ENCODE measurements at places on chromosomes 3 and 15.

DNA sequence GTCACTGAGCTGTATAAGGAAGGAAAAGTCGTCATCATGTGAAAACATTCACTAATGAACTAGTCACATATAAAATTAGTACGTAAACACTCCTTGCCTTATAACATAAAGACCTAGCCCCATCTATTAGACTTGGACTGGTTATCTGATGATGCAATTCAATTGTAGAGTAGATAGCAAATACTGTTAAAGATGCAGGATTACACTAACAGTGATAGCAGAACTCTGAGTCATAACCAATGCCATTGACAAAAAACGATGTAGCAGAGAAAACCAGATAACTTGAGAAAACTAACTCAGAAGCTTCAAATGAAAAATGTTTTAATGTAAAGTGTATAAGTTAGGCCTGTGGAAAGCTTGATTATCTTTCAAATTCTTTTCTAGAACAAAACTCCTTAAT lies 132.2 kb downstream of the WDR72 start:
- no peak for DNase-seq

DNA sequence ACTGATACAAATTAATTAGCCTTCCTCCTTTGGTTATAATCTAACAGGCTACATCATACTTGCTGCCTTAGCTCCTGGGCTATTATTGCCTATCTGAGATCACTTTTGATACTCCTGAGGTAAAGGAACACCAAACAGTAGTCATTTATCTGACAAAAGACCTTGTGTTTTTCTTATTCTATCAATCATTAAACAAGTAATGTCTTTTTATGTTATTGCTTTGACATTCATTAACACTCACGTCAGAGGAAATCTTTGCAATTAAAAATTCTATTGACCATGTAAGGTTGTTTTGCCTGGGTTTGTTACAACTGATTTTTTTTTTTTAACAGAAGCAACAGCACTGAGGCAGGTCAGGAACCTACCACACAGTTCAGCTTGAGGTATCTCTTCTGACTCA lies 366.3 kb downstream of the MECOM start:
- no peak for DNase-seq

DNA sequence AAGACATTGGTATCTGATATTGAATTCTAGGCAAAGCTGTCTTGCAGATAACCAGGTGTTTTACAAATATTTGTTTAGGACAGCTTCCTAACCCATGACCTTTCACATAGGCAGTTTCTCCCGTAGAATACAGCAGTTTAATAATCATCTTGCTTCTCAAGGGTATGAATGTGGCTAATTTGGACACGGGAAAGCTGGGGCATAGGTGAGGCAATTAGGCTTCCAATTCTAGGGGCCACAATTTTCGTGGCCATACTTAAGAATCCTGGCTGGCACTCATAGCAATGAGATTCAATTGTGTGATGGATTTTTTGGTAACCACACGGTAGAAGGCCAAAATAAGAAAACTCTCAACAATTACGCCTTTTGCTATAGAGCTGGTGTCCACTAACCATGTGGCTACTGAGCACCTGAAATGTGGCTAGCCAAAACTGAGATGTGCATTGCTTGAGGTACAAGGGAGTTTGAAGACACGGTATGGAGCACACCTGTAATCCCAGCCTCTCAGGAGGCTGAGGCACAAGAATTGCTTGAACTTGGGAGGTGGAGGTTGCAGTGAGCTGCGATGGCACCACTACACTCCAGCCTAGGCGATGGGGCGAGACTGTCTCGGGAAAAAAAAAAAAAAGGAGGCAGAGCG lies 34.4 kb downstream of the TFRC start:
- DNase-seq, result no peak

DNA sequence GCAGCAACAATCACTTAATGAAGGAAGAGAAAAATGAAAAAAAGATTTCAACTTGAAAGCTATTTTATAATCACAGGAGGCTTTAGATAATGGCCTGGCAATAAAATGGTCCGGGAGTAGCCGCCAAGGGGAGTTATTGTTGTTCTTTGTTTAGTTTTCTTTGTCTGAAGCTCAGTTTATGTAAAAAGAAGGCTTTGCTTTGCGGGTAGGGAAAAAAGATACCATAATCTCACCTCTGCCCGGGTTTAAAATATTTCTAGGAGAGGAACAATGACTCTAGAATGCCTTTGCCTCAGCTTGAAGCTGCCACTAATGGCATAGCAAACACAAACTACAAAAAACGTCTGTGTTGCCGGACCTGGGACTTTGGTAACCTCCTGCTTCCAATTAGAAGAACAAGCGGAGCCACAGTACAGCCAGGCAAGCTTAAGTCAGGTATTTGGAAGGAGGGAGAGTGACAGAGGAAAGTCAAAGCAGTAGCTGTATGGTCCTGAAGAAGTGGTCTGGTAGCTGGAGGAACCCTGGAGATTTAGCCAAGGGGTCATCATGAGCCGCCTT lies 764.5 kb downstream of the TUSC7 start:
- no peak for DNase-seq

GRCh38 chr3:180175572-180175971 lies 138.8 kb upstream of the PEX5L start:
- DNase-seq, result no peak

DNA sequence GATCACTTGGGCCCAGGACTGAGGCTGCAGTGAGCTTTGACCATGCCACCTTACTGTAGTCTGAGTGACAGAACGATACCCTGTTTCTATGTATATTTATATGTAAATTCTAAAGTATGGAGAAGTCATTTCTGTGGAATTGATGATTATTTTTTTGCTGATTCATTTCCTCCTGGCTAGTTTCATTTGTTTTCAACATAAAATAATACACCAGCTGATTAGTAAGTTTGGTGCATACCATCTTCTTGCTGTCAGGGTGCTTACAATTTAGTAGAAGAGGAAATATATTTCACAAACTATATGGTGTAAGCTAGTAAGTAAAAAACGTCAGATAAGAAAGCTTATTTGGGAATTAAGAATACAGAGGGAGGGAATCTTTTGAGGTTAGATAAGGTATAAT lies 36.0 kb downstream of the SLC25A26 start:
- no peak for DNase-seq

- DNase-seq, result no peak
These were observed 9.2 kb downstream of the FGF12 start for GRCh38 chr3:192718156-192718555.

DNA sequence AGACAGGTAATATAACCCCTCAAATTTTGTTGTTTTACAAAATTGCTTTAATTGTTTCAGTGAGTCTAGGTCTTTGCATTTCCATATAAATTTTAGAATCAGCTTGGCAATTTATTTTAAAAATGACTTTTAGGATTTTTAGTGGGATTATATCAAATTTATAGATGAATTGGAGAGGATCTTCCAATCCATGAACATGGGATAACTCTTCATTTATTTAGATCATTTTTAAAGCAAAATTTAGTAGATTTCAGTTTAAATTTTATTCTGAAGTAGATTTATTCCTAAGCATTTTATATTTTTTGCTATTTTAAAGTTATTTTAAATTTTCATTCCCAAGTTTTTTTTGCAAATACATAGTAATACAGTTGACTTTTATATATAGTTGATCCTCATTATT lies 58.1 kb upstream of the THSD4 start:
- DNase-seq, result no peak

DNA sequence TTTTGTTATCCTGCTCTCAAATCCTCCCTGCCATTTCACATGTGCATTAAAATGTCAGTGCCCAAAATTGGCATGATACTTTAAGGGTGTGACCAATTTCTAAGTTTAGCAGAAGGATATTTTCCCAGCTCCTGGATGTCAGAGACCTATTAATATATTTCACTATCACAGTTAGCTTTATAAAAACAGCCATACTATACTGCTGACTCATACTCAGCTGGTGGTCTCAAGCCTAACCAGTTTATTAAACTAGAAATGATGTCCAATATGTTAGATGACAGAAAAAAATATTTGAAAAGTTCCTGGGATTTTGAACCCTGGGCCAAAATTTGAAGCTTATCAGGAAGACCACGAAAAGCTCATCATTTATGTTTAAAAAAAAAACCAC lies 60.9 kb upstream of the ZNF280D start:
- peak; percentile 65 for DNase-seq

DNA sequence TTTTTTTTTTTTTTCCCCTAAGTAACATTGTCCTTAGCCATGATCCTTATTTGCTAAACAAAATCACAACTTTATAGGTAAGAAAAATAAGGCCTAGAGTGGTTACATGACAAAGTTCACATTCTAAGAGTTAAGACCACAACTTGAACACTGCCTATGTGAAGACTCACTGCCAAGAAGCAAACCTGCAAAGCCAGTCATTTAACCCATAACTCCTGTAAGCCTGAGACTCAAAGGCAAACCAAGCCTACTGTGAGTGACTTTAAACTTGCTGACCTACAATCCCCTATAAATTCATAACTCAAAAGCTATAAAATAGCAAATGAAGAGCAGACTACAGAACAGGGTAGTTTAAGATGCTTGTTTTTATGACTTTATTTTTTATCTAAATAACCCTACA lies 12.9 kb upstream of the ANKRD28 start:
- no peak for DNase-seq

GRCh38 chr3:185361920-185362319 lies 1.0 kb upstream of the MAP3K13 start:
- no peak for DNase-seq

DNA sequence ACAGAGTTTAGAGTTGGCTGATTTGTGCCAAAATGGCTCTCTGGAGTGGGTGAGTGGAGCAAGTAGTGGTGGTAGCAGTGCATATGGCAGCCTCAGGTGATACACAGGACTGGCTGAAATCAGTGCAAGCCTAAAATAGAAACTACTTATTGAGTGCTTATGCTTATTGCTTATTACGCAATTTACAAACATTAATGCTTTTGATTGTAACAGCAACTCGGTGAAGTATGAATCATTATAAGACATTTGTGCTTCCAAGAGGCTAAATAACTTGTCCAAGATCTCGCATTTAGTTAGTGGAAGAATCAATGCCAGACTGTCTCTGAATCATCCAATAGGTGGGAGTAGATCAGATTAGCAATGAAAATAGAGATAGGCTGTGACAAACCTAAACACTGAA lies 353.8 kb downstream of the NAALADL2 start:
- peak; percentile 23 for DNase-seq

- no peak for DNase-seq
These were observed 131.6 kb downstream of the CHCHD6 start for GRCh38 chr3:126835472-126836219.
